Activated CD4-positive, alpha-beta T cell treated with anti-CD3 and anti-CD28 coated beads for 24 hours (primary cell): ENCODE measurements at places on chromosomes 4 and X.

- DNase-seq = no peak
Measured at GRCh38 chrX:17822351-17822750, 38.7 kb downstream of the RAI2 start.

DNA sequence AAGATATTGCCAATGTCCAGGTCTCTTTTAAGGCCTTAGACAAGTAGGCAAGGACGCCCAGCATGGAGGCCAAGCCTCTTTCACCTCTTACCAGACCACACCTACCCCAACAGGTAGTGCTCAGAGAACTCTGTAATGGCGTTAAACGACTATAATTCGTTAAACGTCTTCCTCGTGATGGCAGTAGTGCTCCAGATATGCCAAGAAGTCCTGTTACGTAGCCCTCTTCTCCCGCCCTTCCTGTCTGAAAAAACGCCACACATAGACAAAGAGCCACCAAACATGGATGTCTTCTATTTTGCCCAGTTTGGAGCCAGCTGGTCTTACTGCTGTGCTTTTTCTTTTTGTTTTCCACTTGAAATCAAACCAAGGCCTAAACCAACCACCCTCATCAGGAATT is 190.7 kb downstream of the OR13H1 start:
- DNase-seq = no peak

GRCh38 chr4:29636961-29637360 is 1083.2 kb upstream of the PCDH7 start:
- no peak for DNase-seq

GRCh38 chrX:29044423-29045184 is 457.4 kb downstream of the IL1RAPL1 start:
- DNase-seq = no peak

GRCh38 chr4:121143131-121143530 is 21.0 kb downstream of the TNIP3 start:
- no peak for DNase-seq
